ENCODE measurements at places on chromosomes 3 and 15.

DNA sequence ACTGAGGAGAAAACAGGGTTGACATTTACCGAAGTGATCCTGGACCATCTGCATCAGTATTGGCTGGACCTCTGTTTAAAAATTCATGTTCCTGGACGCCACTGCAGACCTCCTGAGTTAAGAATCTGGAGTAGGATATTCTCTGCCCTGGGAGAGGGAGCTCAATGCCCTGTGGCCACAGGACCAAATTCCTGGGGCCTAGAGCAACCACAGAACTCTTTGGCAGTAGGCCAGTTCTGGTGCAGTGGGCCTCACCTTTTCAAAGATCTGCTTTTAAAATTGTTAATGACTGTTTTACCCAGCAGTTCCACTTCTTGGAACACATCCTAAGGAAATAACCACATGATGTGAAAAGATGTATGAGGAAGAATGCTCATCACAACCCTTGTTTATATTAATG is 133.3 kb upstream of the ADPGK start:
- H3K4me3 ChIP-seq = no peak overlapping the region
- DNase-seq = no peak
- H3K36me3 ChIP-seq = no peaks in the 10 kb centered on the region
- no peaks in the 10 kb centered on the region for H3K4me1 ChIP-seq
- no peak overlapping the region for H3K27ac ChIP-seq

- H3K27ac ChIP-seq = no peak overlapping the region
- peaks cover 88% of the 10 kb centered on the region for H3K27me3 ChIP-seq
- H3K4me1 ChIP-seq = peaks cover 8% of the 10 kb centered on the region
- DNase-seq = no peak
- H3K4me3 ChIP-seq = no peak overlapping the region
Observed at GRCh38 chr15:52805351-52806283, 15.5 kb upstream of the ONECUT1 start.

GRCh38 chr15:29103824-29104565 is 165.6 kb downstream of the NSMCE3 start:
- no peaks in the 10 kb centered on the region for H3K36me3 ChIP-seq
- H3K27ac ChIP-seq = no peak overlapping the region
- peak; percentile 79 for DNase-seq
- no peak overlapping the region for H3K4me3 ChIP-seq
- no peaks in the 10 kb centered on the region for H3K27me3 ChIP-seq

GRCh38 chr15:38461066-38461833 is 7.3 kb downstream of the FAM98B start:
- DNase-seq = peak; percentile 70
- H3K27ac ChIP-seq = no peak overlapping the region
- H3K36me3 ChIP-seq = no peaks in the 10 kb centered on the region
- H3K4me3 ChIP-seq = no peak overlapping the region
- H3K27me3 ChIP-seq = no peaks in the 10 kb centered on the region

- H3K27ac ChIP-seq = no peak overlapping the region
- peak; percentile 53 for DNase-seq
- no peaks in the 10 kb centered on the region for H3K27me3 ChIP-seq
- H3K4me3 ChIP-seq = no peak overlapping the region
- peaks cover 13% of the 10 kb centered on the region for H3K4me1 ChIP-seq
- peaks cover 9% of the 10 kb centered on the region for H3K36me3 ChIP-seq
Observed at GRCh38 chr15:84833447-84834228, 16.5 kb downstream of the ALPK3 start.

- no peak for DNase-seq
- H3K27ac ChIP-seq = no peak overlapping the region
- H3K27me3 ChIP-seq = no peaks in the 10 kb centered on the region
- peaks cover 11% of the 10 kb centered on the region for H3K36me3 ChIP-seq
- H3K4me1 ChIP-seq = no peaks in the 10 kb centered on the region
Observed at GRCh38 chr15:29773816-29774215, 48.5 kb downstream of the TJP1 start.

GRCh38 chr3:42473083-42473932 is 29.1 kb upstream of the VIPR1 start:
- H3K27me3 ChIP-seq = no peaks in the 10 kb centered on the region
- DNase-seq = peak; percentile 92
- peaks cover 32% of the 10 kb centered on the region for H3K4me1 ChIP-seq
- no peaks in the 10 kb centered on the region for H3K36me3 ChIP-seq

GRCh38 chr3:152376351-152377183 is 107.8 kb downstream of the MBNL1 start:
- H3K4me1 ChIP-seq = peaks cover 61% of the 10 kb centered on the region
- H3K27ac ChIP-seq = peak overlapping the region; percentile 27
- DNase-seq = peak; percentile 62
- peaks cover 6% of the 10 kb centered on the region for H3K36me3 ChIP-seq

DNA sequence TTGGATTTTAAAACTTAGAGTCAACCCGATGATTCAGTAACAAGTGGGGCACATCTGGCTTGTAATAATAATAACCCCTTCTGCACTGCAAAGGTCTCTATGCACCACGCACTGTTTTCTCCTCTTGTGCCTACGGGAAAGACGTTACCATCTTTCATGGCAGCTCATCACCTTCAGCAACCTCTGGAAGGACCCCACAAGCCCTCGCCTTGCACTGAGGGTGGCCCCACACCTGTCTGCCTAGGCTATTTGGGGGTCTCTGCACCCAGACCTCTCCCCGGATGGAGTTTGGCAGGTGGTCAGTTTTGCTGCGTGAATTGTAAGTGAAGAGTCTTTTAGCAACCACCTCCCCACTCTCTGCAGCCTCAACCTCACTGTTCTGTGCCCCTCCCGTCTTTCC is 138.6 kb upstream of the MEF2A start:
- no peak for DNase-seq
- H3K36me3 ChIP-seq = no peaks in the 10 kb centered on the region
- H3K4me1 ChIP-seq = peaks cover 19% of the 10 kb centered on the region

DNA sequence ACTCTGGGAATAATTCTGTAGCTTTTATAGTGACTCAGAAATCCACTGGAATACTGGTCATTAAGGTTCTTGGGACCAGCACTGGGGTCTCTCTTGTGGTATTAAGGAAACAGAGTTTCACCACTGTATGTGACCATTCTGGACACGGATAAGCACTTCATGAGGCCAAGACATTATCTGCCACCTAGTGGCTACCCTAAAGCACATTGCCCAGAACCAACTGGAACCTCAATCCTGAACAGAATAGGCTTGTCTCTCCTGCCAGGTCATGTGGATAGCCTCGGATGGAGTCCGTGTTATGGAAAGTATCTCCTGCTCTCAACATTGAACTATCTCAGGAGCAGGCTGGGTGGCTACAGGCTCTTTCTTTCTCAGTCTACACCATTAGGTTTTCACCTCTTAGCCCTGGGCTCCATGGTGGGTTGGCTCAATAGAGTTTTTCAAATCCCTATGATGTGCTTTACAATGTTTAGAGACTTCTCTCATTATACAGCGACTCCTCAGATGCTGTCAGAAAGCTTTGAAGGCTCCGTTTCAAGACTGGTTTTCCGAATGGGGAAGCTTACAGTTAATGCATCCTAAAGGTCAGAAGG is 167.6 kb upstream of the ST8SIA2 start:
- H3K4me1 ChIP-seq = no peaks in the 10 kb centered on the region
- no peak overlapping the region for H3K27ac ChIP-seq
- DNase-seq = no peak
- H3K36me3 ChIP-seq = no peaks in the 10 kb centered on the region
- no peak overlapping the region for H3K4me3 ChIP-seq

GRCh38 chr3:175192536-175192935 is 333.4 kb downstream of the NAALADL2 start:
- no peaks in the 10 kb centered on the region for H3K36me3 ChIP-seq
- H3K27ac ChIP-seq = no peak overlapping the region
- H3K4me3 ChIP-seq = no peak overlapping the region
